ENCODE measurements at places on chromosomes 11 and 22.

- DNase-seq = no peak
Measured at GRCh38 chr11:105181100-105181499, 41.5 kb upstream of the CARD18 start.

GRCh38 chr11:117532568-117532967, 204.9 kb downstream of the CEP164 start:
- no peak for DNase-seq

- DNase-seq = no peak
Measured at GRCh38 chr11:12640355-12640754, 33.9 kb upstream of the TEAD1 start.

GRCh38 chr22:36344106-36344827, 43.5 kb downstream of the MYH9 start:
- no peak for DNase-seq

DNA sequence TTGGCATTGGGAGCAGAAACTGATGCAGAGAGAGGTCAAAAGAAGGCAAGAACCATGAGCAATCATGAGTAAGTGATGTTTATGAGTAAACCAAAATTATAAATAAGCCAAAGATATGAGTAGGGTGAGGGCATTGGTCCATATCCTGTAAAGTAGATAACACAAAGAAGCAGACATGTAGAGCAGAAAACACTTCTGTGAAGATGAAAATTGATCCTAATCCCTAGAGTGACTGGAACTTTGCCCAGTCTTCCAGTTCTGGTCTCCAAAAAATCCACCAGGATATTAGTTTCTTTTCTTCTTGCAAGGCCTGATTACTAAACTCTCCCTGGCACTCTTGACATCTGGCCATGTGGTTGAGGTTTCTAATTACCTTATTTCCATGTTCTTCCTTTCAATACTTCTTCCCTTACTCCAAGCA, 13.7 kb upstream of the DRD2 start:
- DNase-seq = no peak

GRCh38 chr11:29963036-29963435, 53.8 kb downstream of the KCNA4 start:
- DNase-seq = no peak

- no peak for DNase-seq
Measured at GRCh38 chr11:5364214-5364613, 12.9 kb downstream of the OR51B6 start.

DNA sequence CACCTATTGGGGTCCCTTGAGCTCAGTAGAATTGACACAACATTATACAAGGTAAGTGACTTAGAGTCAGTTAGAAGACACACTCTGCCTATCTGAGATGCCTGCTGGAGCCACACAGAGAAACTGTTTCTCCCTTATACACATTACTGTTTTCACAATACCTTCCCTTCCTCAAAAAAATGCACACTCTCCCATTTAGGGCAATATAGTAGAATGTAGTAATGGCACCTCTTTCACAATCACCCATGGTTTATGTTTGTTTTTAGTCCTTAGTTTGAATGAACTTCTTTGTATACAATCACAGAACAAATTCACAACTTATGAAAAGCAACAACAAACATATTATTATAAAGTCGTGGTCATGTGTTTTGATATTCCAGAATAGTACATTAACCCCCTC, 14.3 kb downstream of the OR52H1 start:
- DNase-seq = no peak

- no peak for DNase-seq
Measured at GRCh38 chr11:117505285-117505970, 177.8 kb downstream of the CEP164 start.

DNA sequence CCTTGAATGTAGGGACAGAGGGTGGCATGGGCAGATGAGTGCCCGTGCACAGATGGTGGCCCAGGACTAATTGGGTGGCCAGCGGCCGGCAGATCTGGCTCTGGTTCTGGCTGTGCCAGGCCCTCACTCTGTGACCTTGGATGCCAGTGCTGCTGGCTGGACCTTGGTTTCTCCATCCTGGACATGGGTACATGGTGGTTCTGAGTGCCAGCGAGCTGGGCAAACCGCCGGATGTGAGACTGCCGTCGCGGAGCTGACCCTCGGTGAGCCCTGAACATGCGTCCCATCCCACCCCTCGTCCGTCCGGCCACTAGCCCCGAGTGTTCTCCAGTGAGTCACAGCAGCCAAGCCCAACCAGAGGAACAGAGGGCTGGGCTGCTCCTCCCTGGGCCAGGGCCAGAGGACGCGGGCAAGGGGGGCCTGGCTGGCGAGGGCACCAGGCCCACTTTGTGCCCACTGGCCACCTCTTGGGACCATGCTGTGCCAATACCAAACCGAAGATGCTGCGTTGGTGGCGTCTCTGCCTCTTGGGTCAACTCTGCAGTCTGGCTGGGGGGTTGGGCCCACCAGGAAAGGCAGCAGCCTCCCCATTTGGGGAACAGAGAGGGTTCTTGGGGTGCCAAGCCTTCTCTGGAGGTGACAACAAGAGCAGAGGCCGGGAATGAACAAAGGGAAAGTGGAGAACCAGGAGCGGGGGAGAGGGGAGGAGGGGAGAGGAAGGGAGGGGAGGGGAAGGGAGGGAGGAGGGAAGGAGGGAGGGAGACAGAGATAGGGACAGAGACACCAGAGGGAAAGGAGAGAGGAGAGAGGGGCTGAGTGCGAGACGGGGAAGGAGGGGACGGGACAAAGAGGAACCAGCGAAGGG, 10.7 kb downstream of the LSP1 start:
- no peak for DNase-seq

GRCh38 chr11:63769042-63769713, 603 bp upstream of the ZFTA start:
- no peak for DNase-seq
